ENCODE measurements at places on chromosomes 1 and 21.

DNA sequence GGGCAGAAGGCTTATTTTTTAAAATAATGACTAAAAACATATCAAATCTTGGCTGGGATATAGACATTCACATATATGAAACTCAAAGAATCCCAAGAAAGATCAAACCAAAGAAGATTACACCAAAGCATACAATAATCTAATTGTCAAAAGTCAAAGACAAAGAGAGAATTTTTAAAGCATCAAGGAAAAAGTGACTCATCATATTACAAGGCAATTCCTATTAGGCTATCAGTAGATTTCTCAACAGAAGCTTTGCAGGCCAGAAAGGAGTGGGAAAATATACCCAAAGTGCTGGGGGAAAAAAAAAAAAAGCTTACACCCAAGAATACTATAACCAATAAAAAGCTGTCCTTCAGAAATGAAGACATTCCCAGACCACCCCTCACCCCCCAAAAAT, 375.6 kb downstream of the BRINP2 start:
- no peak for DNase-seq

DNA sequence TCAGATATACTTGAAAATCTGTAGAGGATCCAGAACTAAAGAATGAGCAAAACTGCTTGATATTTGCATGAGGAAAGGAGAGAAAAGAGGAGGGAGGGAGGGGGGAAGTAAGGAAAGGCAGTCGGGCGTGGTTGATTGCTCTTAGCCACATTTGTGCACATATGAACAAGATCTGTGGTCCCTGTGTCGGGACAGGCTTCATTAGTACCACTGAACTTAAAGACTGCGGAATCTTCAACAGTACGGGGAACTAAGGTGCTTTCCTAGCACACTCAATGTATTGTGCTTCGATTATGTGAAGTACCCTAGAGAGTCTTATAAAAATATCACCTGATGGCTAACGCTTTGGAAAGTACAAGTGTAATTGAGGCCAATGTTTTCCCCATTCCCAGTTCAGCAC, 59.9 kb downstream of the ZBTB18 start:
- no peak for DNase-seq

DNA sequence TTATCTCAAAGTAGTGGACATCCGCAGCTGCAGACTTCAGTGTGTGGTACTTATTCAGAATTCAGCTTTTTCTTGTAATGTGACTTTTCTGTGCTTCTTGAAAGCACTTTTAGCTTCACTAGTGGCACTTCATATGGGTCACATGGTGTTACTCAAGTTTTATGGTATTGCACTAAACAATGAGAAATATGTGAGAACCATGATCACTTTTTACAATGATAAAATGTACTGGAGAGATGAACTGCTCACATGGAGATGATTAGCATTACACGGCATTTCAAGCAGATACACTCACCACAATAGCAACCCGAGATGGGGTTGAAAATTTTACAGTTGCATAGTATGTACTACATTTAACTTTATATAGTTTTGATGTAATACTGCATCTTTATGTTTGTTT, 40.1 kb upstream of the GPR52 start:
- DNase-seq: no peak

- no peak for DNase-seq
Measured at GRCh38 chr1:214071469-214071868, 83.7 kb downstream of the PROX1 start.

GRCh38 chr1:204366759-204367158, 7.0 kb upstream of the PLEKHA6 start:
- no peak for DNase-seq

- no peak for DNase-seq
Measured at GRCh38 chr1:23590058-23590783, 30.9 kb upstream of the ID3 start.

DNA sequence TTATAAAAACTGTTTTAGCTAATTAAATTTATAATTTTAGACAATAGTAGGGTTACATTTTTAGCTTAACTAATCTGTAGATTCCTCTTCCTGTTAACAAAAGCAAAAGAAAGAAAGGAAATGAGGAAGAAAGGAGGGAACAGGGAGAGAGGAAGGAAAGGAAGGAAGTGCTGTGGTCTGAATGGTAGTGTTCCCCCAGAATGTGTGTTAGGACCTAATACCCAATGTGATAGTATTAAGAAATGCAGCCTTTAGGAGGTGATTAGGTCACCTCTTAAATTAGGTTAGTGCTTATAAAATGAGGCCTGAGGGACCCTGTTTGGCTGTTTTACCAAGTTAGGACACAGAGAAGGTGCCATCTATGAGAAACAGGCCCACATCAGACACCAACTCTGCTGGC, 136.9 kb upstream of the SAMSN1 start:
- no peak for DNase-seq

DNA sequence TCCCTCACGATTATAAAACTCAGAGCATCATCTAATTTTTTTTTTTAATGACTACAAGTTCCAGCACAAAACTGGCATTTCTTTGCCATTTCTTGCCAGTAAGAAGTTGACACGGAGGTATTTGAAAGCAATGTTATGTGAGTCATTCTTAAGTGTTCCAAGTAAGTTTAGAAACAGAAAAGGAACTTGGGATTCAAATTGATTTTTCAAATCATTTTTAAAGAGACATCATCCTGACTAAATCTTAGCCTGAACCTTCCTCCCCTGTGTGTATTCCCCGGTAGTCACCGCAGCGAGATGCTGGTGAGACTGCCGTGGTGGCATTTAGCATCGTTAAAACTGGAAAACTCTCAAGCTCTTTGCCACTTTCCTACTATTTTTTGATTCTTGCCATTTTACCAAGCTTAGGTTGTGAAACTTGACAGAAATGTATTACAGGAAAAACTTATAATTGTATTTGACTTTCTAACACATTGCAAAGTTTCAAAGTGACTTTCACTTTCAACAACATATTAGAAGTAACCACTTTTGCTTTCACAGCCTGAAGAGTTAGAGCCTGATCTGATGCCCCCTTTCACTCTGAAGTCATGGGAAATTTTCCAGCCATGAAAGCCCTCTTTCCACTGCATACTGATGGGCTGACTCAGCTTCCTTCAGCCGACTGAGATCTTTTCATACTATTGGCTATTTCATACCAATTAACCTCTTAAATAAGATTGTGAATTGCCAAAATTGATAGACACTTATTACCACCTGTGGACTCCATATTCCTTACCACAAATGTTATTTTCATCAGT, 61.4 kb downstream of the OLFML2B start:
- no peak for DNase-seq

GRCh38 chr1:226407497-226408284, at the start of gene PARP1:
PARP1 (minus strand) TSS chr1:226408093; CDS start chr1:226407929, 164 bp downstream.
- peak; percentile 87 for DNase-seq

- no peak for DNase-seq
Measured at GRCh38 chr1:2003541-2004131, at the start of gene CFAP74. CFAP74 (minus strand) TSS chr1:2003786; CDS start chr1:1990956, 12,830 bp downstream.

DNA sequence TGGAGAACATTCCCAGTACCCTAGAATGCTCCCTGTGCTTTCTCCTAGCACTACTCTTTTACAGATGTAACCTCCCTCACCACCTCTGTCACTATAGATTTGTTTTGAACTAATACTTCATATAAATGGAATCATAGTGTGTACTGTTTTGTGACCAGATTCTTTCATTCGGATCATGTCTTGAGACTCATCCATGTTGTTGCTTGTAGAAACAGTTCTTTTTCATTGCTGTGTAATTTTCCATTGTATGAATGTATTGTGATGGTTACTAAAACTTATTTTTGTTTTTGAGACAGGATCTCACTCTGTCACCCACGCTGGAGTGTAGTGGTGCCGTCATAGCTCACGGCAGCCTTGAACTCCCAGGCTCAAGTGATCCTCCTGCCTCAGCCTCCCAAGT, 2.7 kb downstream of the MAST2 start:
- no peak for DNase-seq

DNA sequence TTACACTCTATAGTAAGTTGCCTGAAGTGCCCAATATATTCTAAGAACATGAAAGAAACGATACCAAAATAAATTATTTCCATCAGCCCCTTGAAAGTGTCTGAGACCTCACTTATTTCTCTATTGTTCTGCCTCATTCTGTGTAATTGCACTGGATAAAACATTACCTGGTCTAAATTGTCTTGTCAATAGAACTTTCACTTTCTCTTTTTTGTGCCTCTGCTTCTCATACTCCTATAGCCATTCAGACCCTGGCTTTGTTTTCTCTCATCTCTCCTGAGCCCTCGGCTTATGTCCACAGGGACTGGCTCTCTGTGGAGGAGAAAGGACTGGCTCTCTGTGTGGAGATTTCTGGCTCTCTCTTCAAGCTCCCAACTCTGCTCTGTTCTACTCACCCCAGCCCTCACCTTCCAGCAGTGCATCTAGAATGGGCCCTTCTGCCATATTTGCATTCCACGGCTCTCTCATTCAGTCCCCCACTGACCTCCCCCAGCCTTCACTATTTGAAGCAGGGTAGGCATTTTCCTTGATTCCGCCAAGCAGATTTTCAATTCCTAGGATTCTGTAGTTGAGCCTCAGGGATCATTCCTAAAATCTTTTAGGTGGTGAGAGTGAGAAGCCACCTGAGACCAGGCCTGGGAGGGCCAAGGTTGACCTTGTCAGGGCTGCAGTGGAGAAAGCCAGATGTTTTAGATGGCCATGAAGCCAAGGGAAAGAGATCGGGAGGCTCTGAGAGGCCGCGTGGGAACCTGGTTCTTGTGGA, 15.9 kb upstream of the GALNT2 start:
- no peak for DNase-seq

DNA sequence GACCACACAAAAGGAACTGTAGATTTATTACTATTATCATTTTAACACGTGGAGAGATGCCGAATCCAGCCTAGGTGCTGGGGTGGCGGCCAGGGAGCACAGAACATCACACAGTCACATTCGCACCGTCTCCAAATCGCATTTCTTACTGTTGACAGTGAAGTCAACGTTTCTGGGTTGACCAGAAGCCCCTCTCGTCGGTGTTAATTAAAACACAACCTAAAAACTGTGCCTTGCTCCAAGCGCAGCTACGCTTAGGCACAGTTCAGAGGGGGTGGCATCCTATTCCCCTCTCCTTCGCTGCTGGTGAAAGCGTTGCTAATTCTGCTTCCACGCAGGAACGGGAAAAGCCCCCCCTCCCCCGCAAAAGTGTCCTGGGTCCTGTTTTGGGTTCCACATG, 4.1 kb downstream of the RIPK4 start:
- no peak for DNase-seq

DNA sequence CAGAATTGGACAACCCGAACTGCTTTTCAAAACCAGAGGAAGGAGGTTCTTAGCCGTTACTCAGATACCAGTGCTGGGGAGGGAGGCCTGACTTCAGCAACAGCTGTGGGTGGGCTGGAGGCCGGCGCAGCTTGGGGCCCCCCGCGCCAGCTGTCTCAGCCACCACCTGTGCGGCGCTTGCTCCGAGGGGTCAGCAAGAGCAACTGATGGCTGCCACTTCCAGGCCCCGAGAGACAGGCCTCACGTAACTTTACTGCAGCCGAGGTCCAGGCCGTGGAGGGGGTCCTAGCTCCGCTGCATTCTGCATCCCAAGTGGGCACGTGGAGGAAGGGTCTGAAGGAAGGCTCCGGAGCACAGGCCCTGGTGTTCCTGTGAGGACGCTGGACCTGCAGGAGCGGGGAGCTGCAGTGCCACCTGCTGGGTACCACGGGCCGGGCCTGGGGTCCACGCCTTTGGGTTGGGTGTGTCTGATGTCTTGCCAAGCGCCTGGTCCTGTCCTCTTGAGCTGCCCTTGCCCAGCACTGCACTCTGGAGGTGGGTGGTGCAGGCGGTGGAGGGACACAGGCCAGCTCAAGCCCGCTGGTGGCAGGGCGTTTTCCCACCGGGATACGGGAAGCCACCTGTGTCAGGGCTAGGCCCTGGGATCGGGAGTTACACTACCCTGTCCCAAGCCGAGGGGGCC, 9.8 kb downstream of the THAP3 start:
- peak; percentile 19 for DNase-seq

DNA sequence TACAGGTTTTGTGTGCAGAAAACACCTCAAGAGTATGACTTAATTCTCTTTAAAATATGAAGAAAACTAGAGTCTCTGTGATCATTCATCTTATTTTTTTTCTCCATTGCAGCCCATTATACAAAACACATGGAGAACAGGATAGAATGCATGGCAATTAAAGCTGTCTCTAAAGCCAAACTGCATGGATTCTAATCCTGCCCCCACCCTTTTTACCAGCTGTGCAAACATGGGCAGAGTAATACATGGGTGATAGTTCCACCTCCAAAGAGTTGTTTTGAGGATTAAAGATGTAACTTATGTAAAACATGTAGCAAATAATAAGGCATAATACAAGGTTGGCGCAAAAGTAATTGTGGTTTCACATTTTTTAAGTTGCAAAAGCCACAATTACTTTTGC, 114.4 kb downstream of the CLEC20A start:
- no peak for DNase-seq

- DNase-seq: no peak
Measured at GRCh38 chr21:36854391-36854790, 112.1 kb downstream of the HLCS start.

- DNase-seq: no peak
Measured at GRCh38 chr1:66245691-66246090, 288.3 kb upstream of the SGIP1 start.

GRCh38 chr1:154802982-154803920, 66.8 kb downstream of the KCNN3 start:
- DNase-seq: no peak

- DNase-seq: no peak
Measured at GRCh38 chr1:165960136-165960535, 132.7 kb downstream of the UCK2 start.

DNA sequence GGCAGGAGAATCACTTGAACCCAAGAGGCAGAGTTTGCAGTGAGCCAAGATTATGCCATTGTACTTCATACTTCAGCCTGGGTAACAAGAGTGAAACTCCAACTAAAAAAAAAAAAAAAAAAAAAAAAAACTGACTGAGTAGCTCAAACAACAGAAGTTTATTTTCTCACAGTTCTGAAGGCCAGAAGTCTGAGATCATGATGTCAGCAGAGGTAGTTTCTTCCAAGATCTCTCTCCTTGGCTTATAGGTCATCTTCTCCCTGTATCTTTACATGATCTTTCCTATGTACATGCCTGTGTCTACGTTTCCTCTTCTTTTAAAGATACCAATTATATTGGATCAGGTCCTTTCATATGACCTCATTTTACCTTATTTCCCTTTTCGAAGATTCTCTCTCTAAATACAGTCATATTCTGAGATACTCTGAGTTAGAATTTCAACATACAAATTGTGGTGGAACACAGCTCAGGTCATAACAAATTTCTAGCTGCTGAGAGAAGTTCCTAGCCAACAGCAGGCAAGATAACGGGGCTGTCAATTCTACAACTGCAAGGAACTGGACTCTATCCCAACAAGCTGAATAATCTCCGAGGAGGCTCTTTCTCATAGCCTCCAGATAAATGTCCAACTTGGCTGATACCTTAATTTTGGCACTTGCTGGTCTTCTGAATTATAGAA, 187.7 kb upstream of the ADAMTS5 start:
- no peak for DNase-seq

Data from CD4-positive, alpha-beta T cell treated with Interleukin-6 at 100 ng/mL for 8 hours (primary cell).